Stimulated activated CD8-positive, alpha-beta memory T cell treated with anti-CD3 and anti-CD28 coated beads, Interleukin-4, amount 100 ng/mL, for 1 hour (primary cell): ENCODE measurements at places on chromosomes 3 and 15.

GRCh38 chr15:73127302-73127936, 75.2 kb downstream of the NEO1 start:
- DNase-seq, result no peak

GRCh38 chr15:50800715-50801114, 35.2 kb upstream of the SPPL2A start:
- DNase-seq, result no peak

DNA sequence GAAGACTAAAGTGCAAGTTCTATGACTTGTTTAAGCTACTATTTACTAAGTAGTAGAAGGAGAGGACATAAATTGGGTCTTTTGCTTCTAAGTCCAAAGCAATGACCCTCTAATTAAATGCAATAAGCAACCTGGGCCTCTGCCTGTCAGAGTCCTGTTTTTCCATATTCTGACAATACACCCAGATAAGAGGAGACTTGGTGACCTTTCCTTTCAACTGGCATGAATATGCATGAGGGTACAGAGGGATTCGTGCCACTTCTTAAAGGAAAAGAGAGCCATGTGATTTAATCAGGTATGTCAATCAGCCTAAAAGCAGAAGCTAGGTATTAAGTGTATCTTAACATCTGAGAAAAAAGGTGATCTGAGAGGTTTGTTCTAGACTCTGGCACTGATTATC, 50.7 kb upstream of the FGF7 start:
- no peak for DNase-seq

DNA sequence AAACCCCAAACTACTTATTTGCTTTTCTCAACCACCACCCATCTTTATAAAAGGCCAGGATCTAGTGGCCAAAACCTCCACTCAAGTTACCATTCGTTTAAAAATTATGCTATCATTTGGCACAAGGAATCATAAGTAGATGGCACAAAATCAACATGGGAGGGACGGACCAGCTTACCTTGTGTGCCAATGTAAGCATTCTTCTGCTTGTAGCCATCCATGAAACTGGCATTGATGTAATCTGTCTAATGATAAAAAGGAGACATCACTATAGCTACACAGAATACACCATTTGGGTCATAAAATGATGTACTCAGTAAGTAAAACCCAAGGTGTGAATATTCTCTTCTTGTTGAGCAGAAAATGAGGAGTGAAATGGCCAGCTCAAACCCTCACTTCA, 28.2 kb upstream of the SIN3A start:
- DNase-seq, result no peak

- no peak for DNase-seq
These were observed 149.9 kb downstream of the FMN1 start for GRCh38 chr15:33044598-33044997.

DNA sequence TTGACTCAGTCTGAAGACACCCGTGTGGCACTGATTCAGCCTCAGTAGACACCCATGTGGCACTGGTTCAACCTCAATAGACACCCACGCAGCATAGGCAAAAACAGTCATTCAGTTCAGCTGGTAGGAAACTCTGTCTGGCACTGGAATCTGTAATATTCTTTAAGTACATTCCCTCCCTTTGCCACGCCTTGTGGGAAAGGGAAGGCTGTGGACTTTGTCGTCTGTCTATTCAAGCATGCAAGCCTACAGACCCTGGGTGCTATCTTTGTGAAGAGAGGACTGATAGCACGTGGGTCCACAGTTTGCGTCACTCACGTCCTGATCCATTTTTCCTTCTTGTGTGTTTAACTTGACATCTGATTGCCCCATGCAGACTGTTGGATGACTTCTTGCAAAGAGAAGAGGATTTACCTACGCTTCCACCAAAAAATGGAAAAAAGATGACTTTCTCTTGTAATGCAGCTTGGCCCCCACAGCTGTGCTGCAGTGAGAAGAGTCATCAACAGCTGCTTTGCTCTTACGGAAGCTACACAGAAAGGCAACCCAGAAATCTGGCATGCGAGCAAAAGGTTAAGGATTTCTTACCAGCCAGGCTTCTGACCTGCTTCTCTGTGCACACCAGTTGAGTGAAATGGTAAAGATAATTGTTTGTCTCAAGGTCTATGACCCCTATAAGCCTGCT, 278.1 kb downstream of the ULK4 start:
- DNase-seq, result no peak

DNA sequence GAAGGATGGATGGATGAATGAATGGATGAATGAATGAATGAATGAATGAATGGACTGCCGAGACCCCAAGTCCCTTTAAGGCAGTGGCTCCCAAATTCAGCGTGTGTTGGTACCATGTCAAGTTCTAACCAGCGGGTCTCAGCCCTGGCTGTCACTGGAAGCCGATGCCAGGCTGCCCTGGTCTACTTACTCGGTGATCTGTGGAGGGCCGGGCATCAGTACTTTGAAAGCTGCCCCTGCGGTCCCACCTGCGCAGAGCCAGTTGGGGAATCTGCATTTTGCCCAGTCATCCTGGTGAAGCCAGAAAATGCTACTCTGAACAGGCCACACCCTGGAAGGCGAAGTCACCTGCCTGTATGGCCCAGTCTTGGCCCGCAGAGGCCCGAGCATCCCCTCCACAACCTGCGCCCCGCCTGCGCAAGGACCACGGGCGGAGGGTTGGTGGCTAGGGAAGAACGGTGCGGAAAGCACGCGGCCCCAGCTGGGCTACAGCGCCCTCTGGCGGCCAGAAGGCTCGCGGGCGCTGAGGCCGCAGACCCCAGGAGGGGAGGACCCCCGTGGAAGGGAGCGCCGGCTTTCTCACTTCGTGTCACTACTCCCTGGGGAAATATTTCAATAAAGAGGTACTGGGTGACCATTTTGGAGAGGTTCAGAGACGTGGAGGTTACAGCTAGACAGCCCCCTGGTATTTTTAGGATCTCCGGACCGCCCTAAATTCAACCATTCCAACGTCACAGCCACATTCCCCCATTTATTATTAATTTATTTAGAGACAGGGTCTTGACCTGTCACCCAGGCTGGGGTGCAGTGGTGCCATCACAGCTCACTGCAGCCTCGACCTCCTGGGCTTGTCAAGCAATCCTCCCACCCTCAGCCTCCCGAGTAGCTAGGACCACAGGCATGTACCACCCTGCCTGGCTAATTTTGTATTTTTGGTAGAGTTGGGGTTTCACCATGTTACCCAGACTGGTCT, 34.9 kb downstream of the PRKCD start:
- DNase-seq, result peak; percentile 13

DNA sequence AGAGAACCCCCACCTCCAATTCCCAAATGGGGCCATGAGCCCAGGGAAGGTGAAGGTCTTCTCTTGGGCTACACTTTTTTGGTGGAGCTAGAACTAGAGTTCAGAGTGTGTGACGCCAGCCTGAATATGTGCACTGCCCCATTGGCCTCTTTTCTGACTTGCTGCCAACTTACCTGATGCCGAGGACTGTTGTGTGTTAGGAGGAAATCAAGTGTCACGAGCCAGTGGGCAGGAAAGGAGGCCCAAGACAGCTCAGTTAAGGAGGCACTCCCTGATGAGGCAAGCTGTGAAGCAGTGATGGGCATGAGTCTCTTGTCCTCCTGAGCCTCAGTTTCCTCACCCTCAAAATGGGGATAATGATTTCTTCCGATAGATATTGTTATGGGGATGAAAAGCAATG, 107.8 kb downstream of the ANP32A start:
- DNase-seq, result no peak

DNA sequence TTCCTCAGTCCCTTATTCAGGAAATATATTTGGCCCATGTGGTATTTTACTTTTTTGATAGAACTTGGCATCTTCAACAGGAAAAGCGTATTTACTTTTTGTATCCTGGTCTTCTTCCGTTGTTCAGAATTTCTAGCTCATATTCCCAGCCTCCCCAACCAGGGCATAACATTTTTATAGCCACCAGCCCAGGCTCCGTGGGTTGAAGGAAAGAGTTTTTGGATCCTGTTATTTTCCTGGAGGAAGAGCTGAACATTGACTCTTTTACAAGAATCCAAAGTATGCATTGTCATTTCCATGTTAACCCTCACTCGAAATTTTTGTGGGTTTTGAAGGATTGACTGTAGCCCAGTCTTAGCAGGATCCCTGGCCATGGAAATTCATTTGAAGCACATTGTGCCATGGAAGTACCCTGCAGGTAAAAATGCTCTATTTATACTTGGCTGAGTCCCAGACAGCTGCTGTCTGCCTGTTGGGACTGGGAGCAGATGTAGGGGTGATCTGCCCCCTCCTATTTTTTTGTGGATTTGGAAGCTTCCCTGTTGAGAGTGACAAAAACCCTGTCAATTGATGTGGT, 98.8 kb downstream of the AKAP13 start:
- no peak for DNase-seq

DNA sequence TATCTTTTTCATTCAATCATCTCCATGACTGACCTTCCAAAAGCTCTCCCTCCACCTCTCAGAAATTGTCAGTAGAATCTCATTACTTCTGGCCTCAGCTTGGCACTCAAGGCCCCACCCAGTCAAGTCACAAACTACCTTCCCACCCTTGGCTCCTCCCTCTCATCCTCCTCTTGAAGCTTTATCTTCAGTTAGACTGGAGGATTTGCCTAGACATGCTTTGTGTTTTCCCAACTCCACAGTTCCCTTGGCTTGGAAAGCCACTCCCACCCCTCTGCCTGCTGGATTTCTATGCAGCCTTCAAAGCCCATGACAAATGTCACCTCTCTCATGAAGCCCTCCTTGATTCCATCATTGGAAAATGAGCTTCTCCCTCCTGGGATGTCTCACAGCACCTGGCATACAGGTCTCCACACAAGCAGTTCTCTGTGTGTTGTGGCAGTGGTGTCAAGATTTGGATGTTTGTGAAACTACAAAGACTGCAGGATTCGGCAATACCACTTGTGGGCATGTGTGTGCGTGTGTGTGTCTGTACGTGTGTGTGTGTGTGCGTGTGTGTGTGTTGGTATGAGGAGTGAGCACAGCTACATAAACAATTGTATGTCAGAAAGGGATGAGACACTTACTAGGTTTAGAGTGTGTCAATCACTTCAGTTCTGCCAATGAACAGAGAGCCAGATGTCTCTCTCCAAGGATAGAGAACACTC, 45.3 kb upstream of the VPS8 start:
- DNase-seq, result no peak

DNA sequence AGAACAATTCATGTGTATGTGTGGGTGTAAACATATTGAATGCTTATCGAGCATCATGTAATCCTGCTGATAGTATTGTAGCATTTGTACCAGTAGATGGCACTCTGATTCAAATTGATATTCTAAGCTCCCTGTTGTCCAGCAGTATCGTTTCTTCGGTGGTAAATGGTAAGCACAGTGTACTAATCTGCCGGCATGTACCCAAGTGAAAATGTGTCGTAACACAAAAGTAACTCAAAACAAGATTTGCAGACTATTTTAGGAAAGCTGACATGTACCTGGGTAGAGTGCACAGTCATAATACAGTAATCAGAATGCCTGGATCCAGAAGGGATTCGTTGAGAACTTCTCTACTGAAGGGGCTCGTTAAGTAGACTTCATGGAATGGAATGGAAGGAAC, 31.7 kb upstream of the MNS1 start:
- DNase-seq, result no peak

GRCh38 chr3:190528706-190529105, 14.8 kb downstream of the IL1RAP start:
- DNase-seq, result no peak

GRCh38 chr3:29576181-29576580, 295.3 kb downstream of the RBMS3 start:
- DNase-seq, result no peak

- DNase-seq, result no peak
These were observed 684 bp upstream of the RPS27L start for GRCh38 chr15:63157891-63158431.

DNA sequence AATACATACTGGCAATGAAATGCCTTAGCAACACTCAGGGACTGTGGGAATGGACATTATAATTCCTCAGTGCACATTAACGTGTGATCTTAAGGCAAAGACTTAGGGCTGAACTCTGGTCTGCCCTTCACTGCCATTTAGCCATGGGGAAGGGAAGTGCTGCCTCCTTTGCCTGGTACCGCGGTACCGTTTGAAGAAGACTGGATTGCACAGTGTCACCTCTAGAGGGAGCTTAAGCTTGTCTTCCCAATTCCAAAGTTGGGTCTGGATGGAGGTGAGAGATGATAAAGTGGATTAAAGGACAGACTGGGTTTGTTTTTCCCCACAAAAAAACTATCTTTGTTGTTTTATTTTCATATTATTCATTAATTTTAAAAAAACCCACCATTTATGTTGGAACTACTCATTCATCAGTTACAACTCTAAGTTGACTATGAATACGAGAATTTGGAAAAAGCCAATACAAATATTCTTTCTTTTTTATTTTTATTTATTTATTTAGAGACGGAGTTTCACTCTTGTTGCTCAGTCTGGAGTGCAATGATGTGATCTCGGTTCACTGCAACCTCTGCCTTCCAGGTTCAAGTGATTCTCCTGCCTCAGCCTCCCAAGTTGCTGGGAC, 60.0 kb upstream of the SYN2 start:
- DNase-seq, result no peak

- DNase-seq, result no peak
These were observed 717 bp downstream of the PXK start for GRCh38 chr3:58333206-58334012.

DNA sequence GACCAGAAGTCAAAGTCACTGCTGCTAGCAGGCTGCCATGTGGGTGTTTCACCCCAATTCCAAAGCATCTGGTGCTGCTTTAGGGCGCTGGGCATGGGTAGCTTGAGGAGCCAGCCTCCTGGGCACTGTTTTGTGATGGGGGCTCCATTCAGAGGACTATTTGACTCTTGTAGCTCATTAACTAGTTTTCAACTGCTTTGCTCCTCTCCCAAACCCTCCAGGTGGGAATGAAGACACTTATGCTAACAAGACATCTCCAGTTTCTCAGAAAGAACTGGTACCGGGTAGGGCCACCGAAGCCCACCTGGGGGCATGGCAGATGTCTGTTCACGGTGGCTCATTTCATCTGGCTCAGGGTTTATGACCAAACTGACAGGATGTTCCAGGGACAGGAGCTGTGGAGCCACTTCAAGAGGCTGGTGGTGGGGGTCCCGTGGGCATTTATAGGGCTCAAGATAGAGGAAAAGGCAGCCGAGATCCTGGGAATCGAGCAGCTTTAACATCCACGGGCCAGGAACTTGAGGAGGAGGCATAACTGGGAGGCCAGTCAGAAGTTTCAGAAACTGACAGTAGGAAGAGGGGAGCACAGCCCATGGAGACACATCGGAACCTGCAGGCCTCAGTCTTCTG, 17.7 kb downstream of the AMOTL2 start:
- DNase-seq, result no peak

- no peak for DNase-seq
These were observed 51.0 kb downstream of the ANP32A start for GRCh38 chr15:68769702-68770101.

- no peak for DNase-seq
These were observed 97.8 kb downstream of the GTPBP8 start for GRCh38 chr3:113088616-113089015.

GRCh38 chr15:97963779-97964178, 3.3 kb downstream of the ARRDC4 start:
- DNase-seq, result no peak

- DNase-seq, result no peak
These were observed 72.6 kb upstream of the DPH6 start for GRCh38 chr15:35618260-35619188.

GRCh38 chr15:101239724-101240136, 12.1 kb downstream of the CHSY1 start:
- no peak for DNase-seq

- no peak for DNase-seq
These were observed 24.2 kb upstream of the CLRN1 start for GRCh38 chr3:150996731-150997130.

- DNase-seq, result no peak
These were observed 106.6 kb downstream of the VGLL4 start for GRCh38 chr3:11536936-11537612.
